NCI-H1092 treated with DMSO at 0.1 percent for 48 hours (cell line): ENCODE measurements at places on chromosomes 16 and 17.

GRCh38 chr17:31674305-31674704, 184.7 kb downstream of the COPRS start:
- no peak for DNase-seq

GRCh38 chr17:12492450-12492849, 173.2 kb upstream of the MYOCD start:
- no peak for DNase-seq

DNA sequence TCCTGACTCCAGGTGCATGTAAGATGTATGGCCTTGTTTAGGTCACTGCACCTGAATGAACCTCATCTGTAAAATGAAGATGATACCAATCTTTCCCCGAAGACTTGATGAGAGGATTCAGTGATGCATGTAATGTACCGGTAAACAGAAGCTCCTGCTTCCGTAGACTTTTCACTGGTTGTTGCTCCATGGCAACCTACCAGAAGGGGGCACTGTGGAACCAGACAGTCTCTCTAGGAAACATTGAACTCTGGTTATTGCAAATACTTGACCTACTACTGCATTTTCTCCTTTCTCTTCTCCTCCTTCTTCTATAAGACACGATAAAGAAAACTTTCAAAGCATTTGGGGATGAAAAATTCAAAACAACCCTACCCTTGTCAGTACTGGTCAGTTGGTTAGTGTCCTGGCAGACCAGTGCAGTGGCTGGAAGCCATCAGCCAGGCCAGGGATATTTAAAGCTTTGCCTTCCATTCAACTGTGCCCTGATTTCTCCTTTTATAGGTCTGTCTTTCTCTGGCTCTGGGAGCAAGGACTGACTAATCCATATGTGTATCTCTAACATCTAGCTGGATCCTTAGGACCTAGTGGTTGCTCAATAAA, 667.4 kb upstream of the SALL1 start:
- DNase-seq: peak; percentile 52

DNA sequence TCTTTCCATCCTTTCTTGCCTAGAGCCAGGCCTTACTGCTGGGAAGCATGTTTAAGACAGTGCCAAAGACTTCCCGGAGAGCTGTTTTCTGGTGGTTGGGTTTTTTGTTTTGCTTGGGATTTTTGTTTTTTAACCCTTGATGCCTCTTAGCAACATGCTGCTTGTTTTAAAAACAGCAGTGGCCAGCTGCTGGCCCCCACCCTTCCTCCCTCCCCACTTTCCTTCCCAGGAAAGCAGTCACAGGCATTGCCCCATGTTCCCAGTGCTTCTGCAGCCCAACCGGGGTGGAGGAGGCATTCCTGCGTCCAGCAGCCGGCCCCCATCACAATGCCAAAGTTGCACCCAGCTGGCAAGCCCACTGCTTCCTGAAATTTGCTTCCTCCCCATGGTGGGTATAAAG, 12.6 kb downstream of the TMEM132E start:
- no peak for DNase-seq

- no peak for DNase-seq
Measured at GRCh38 chr16:67268136-67268579, 11.2 kb upstream of the PLEKHG4 start.

DNA sequence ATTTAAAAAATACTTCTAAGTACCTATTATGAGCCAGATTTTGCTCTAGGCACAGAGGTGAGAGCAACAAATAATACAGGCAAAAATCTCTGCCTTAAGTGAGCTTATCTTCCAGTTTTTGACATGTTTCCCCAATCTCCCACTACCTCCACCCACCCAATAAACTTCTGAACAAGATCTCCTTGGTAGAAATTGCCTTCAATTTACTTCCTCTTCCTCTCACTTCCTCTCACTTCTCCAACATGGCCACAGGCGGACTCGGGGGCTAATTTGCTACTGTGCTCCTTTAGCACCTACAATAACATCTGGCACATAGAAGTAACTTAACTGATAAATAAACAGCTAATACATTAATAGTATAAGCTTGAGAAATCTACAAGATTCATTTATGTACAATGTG, 82.6 kb downstream of the CACNG1 start:
- DNase-seq: no peak

DNA sequence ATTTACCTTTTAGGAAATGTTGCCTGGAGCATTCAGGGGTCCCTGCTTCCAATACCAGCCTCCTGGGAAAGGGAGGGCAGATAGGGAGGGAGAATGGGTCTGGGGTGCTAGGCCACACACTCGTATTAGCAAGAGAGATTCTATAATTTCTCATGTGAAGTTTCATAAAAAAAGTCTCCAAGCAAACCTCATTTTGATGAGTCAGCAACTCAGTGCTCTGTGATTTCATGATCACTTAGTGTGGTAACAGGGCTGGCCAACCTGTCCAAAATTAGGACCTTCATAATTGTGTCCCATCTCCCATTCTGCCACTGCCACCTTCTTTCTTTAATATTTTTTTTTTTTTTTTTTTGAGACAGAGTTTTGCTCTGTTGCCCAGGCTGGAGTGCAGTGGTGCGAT, 41.4 kb downstream of the IGF2BP1 start:
- no peak for DNase-seq

DNA sequence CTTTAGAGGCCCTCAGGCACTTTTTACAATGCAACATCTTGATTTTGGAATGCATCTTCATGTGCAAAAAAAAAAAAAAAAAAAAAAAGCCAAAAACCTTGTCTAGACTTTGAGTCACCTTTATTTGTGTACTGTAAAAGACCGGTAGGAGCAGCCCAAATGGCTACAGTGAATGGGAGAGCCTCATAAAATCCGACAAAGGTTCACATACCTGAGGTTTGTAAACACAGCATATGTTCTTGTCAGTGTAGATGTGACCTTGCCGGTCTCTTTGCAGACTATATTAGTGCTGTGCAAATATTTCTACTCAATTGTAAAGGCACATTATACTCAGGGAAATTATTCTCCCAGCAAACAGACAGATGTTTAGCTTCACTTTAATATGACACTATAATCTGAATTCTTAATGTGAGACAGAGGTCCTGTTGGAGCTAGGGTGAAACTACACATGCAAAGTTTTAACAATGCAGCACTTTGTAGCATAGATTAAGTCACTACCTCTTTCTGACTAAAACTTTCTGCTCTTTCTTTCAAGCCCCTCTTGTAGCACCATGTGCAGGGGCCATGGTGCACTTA, 211.3 kb downstream of the CA10 start:
- peak; percentile 26 for DNase-seq

DNA sequence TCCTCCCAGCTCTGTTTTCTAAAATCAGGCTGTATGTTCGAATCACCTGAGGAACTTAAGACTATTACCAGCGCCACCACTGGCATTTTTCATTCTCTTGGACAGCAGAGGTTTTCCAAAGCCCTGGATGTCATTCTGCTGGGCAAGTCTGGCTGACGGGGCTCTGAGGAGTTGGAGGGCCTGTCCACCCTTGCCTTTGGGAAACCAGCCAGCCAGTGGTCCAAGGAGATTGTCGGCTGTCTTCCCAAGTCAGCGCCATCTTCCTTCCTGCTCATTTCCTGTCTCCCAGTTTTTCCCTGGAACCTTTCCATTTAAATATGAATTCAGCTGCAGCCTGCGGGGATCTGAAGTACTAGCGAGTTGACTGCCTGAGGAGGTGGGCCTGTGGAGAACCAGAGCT, 258.3 kb downstream of the PRKCA start:
- DNase-seq: no peak

DNA sequence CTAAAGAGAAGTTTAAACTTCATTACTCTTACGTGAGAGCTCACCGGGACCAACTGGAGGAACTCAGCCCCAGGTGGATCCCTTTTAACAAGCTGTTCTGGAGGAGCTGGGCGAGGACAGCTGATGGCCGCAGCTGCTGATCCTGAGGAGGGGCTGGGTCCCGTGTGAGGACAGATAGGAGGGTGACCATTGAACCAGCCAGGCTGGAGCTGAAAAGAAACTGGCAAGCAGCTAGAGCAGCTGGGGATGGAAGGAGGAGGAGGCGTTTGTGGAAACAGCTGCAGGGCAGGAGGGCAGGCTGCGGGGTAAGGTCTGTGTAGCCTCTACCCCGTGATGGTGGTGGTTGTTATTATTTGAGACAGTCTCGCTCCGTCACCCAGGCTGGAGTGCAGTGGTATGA, 119.5 kb downstream of the AATF start:
- DNase-seq: no peak

GRCh38 chr17:43753493-43754129, 5.0 kb downstream of the SOST start:
- no peak for DNase-seq

GRCh38 chr17:3968015-3968414, 3.8 kb upstream of the ATP2A3 start:
- DNase-seq: no peak

DNA sequence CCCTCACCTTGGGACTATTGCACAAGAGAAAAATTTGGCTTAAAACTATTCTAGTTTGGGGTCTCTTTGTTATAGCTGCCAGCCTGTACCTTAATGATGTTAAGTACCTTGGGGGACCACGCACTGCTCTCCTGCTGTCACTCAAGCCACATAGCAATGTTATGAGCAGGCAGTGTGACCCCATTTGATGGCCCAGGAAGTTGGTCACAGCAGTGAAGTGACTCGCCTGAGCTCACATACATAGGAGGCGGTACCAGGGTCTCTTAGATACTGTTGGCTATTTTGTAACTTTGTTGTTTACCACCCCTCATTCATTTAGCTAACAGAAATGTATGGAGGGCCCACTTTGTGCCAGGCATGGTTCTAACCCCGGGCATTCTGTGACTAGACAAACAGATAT, 16.4 kb downstream of the KCNG4 start:
- no peak for DNase-seq

- DNase-seq: no peak
Measured at GRCh38 chr17:42488032-42488431, 29.4 kb downstream of the ATP6V0A1 start.

DNA sequence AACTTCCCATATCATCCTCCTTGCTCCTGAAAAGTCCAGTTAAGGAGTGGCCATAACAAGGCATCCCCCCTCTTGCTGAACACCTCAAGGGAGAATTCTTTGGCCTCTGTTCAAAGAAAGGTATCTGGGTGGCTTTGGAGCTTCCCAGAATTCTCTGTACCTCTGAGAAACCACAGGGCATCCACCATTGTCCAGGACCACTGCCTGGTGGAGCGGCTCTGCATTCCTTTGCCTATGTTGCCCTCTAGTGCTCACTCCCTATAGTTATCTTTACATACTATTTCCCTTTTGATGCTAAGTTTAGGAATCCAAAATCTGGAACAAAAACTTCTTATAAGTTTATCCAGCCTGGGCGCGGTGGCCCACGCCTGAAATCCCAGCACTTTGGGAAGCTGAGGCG, 30.3 kb downstream of the CHD9NB start:
- DNase-seq: peak; percentile 56

GRCh38 chr17:34998205-34998604, 17.9 kb downstream of the LIG3 start:
- DNase-seq: peak; percentile 17

GRCh38 chr17:48791128-48792032, 25.6 kb downstream of the TTLL6 start:
- peak; percentile 43 for DNase-seq

GRCh38 chr17:82397449-82398335, 20.5 kb upstream of the HEXD start:
- no peak for DNase-seq

GRCh38 chr16:4293181-4293716, 20.4 kb upstream of the TFAP4 start:
- DNase-seq: no peak

DNA sequence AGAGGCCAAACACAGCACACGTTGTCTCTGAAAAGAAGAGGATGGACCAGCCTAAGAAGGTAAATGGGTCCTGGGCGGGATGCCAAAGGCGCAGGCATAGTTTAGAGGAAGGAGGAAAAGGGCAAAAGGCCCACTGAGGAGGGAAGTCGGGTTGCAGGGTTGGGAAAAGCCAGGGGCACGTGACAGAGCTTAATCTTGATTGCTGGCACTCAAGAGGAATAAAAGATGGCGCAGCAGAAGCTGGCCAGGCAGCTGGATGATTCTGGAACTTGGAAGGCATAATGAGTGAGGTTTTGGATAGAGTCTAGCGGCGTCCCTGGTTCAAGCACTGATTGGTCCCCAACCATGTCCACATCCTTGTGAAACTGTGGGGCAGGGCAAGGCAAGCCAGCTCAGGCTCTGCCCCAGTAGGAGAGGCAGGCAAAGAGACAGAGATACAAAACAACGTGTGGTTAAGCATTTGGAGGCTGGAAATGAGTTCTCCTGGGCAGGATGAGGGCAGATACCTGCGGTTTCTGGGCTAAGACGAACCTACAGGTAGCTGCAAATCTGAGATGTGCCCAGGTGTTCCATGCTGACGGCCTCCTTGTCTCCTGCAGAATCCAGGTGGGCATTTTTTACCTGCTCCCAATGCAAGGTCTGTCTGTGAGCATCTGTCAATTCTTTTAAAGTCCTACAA, 52.7 kb upstream of the CIBAR2 start:
- DNase-seq: no peak

DNA sequence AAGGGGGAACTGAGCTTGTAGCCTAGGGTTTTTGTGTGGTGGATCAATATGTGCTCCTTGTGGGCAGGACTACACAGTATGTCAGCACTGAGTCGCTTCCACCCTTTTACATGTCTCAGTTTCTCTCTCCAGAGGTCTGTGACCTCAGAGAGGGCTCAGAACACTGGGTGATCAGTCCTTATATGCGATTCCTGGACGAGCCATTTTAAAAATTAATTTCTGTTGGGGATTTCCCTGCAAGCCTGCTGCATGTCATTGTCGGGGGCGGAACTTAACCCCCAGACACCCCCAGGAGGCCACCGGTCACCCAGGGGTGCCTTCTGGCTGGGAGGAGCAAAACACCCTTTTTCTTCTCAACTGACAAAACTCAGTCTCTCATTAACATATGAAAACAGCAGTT, 14.1 kb downstream of the DHRS7B start:
- DNase-seq: no peak

GRCh38 chr16:85640585-85640984, 27.5 kb downstream of the GSE1 start:
- peak; percentile 34 for DNase-seq

DNA sequence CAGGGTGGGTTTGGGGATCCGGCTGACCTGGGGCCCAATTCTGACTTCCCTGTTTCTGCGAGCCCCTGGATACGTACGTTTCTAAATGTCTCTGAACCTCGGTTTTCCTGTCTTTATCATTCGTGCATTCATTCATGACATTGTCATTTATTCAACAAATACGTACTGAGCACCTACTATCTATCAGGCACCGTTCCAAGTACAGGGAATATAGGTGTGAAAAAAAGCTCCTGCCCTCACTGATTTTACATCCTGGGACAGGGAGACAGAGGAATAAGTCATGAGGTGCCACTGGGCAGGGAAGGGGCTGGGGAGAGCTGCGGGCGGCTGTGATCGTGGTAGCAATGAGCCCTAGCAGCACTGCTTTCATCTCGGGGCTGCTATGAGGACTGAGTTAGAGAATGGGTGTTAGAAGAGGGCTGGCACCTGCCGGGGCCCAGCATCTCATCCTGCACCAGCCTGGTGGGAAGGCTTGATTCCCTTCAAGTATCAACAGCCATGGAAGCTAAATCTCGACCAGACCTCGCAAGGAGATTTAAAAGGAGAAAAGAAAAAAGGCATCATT, 88.3 kb upstream of the DNAH17 start:
- DNase-seq: no peak

- DNase-seq: no peak
Measured at GRCh38 chr17:38600906-38601305, 4.8 kb downstream of the SRCIN1 start.
